ENCODE measurements at places on chromosomes 13 and 19. TPM values are rescaled to one million over a fixed set of nuclear protein-coding genes. Genes with fewer than 3 reads are reported as not detected.
A peak's percentile ranks its signal among the peaks of the same experiment; 100 is the strongest.

DNA sequence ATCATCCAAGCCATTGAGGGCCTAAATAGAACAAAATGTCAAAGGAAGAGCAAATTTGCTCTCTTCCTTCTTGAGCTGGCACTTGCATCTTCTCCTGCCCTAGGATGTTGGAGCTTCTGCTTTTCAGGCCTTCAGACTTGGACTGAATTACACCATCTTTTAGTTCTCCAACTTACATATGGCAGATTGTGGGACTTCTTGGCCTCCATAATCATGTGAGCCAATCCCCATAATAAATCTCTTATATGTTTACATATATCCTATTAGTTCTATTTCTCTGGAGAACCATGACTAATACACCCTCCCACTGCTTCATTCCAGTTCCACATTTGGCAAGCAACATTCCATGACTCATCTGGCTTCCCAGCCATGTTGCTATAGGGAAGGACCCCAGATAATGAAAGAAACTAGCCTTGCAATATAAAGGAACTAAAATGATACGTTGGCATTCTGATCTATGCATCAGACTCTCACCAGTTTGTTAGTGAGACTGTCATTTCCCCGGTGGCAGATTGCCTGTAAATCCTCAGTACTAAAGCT, 11.0 kb upstream of the ACOD1 start:
- no peaks in the 10 kb centered on the region for H3K4me1 ChIP-seq
- H3K27ac ChIP-seq, result no peak overlapping the region
- no peak for DNase-seq
- no peaks in the 10 kb centered on the region for H3K27me3 ChIP-seq
- no peaks in the 10 kb centered on the region for H3K36me3 ChIP-seq

- peak within 1 kb of the TSS; percentile 47 for H3K4me3 ChIP-seq
- peaks cover 26% of the 10 kb centered on the region for H3K4me1 ChIP-seq
- H3K27me3 ChIP-seq, result peaks cover 51% of the 10 kb centered on the region
- H3K27ac ChIP-seq, result peak within 1 kb of the TSS; percentile 10
Observed at GRCh38 chr19:54473071-54473891, at the start of gene CDC42EP5. Gene CDC42EP5, minus strand, starts transcription at chr19:54473296. Its CDS starts 7,749 bp downstream, at chr19:54465547.

DNA sequence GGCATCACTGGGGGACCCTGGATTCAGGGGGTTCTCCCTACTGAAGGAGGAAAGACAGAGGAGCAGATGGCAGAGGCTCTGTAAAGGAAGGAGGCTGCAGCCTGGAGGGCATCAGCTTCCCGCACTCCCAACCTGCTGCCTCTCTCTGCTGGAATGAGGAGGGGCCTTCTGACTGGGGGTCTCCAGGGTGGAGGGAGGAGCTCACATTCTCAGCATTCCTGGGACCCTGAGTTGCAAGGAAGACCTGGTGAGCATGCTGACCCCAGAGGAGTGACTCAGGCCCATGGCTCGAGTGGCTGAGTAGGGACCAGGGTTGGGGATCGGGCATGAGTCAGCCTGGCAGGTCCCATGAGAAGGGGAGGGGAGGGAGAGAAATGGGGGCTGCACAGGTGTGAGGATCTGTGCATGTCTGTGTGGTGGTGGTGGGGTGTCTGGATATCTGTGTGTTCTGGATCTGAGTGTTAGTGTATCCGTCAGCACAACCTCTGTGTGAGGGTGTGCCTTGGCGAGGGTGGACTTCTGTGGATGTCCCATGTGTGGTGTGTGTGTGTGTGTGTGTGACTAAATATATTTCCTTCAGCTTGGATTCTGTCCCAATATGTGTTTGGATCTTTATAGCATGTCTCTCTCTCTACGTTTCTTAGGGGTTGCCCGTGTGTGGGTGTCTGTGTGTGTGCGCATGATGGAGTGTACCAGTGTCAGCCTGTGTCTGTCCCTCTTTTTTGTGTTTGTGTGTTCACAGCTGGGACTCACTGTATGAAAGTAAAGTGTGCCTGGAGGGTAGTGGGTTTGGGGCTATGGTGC, 4.6 kb downstream of the AXL start:
- H3K36me3 ChIP-seq, result peaks cover 9% of the 10 kb centered on the region
- peak overlapping the region; percentile 77 for H3K27ac ChIP-seq
- peak; percentile 65 for DNase-seq
- peak overlapping the region; percentile 1 for H3K4me3 ChIP-seq
- H3K27me3 ChIP-seq, result no peaks in the 10 kb centered on the region
- peaks cover 47% of the 10 kb centered on the region for H3K4me1 ChIP-seq

DNA sequence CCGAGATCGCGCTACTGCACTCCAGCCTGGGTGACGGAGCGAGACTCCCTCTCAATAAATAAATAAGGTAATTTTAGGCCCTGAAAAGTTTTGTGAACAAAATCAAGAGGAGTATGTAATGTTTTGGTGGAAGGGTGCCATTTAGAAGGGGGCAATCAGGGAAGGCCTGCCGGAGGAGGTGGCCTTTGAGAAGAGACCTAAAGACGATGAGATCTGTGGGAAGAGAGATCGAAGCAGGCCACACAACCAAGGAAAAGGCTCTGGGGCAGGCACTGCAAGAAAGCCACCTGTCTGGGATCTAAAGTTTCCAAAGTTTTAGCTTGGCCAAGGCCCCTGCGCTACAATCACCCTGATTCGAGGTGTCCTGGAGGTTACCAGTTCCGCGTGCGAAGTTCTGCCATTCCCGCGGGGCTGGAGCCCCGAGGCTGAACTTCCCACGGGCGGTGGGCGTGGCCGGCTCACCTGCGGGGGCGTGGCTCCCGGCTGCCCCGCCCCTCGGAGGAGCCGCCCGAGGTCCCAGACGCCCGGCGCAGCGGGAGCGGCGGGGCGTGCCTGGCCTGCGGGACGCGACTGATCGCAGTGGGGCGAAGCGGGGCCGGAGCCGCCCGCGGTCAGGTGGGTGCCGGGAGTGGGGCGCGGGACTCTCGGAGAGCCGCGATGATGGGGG, at the start of gene KLC3:
Gene KLC3, plus strand, starts transcription at position 519 of the 667 bp plus-strand sequence. CDS start 4,792 bp downstream, outside the sequence.
- DNase-seq, result peak; percentile 66
- H3K27me3 ChIP-seq, result peaks cover 15% of the 10 kb centered on the region
- no peaks in the 10 kb centered on the region for H3K36me3 ChIP-seq

FLT1 gene
- total RNA-seq, result 66.8 TPM

SYNGR4 gene
- total RNA-seq, result not detected

CEACAM3 gene
- not detected for total RNA-seq

SPACA4 gene
- not detected for total RNA-seq
